ENCODE measurements at places on chromosomes 16 and 17. TPM values are rescaled to one million over a fixed set of nuclear protein-coding genes. Genes with fewer than 3 reads are reported as not detected.

Gene RHOT1
- polyA plus RNA-seq, result 32.8 TPM

Gene NPIPB13
- polyA plus RNA-seq, result 3.2 TPM

Gene ADGRG1
- polyA plus RNA-seq, result 9.1 TPM

Gene HOXB9
- 0.27 TPM for polyA plus RNA-seq

Gene CSH2
- not detected for polyA plus RNA-seq

Gene TMEM220
- 11.0 TPM for polyA plus RNA-seq

Gene HEATR9
- not detected for polyA plus RNA-seq

Gene AOC3
- polyA plus RNA-seq, result 22.5 TPM

Gene HNF1B
- 0.05 TPM for polyA plus RNA-seq

Gene C16orf74
- not detected for polyA plus RNA-seq

Gene OTOP3
- polyA plus RNA-seq, result not detected

Gene GSDMA
- polyA plus RNA-seq, result 0.19 TPM

Gene DHRS7C
- polyA plus RNA-seq, result not detected

Gene SOST
- 0.30 TPM for polyA plus RNA-seq

Gene KRTAP4-3
- polyA plus RNA-seq, result not detected

Gene FOXF1
- 0.70 TPM for polyA plus RNA-seq

Gene PRAC1
- not detected for polyA plus RNA-seq

Gene PRPSAP2
- polyA plus RNA-seq, result 25.2 TPM

Gene TPPP3
- polyA plus RNA-seq, result 15.6 TPM

Gene SNAI3
- not detected for polyA plus RNA-seq

Gene CCR7
- 0.60 TPM for polyA plus RNA-seq

Gene RUNDC3A
- polyA plus RNA-seq, result 2.1 TPM

Gene CCL15
- not detected for polyA plus RNA-seq

Gene GJD3
- not detected for polyA plus RNA-seq

Gene CCL1
- polyA plus RNA-seq, result not detected

Gene HYDIN
- 0.39 TPM for polyA plus RNA-seq

Gene KRTAP9-4
- not detected for polyA plus RNA-seq

Gene ITGAL
- 0.90 TPM for polyA plus RNA-seq

Gene CEP295NL
- 1.0 TPM for polyA plus RNA-seq

Gene CHST4
- polyA plus RNA-seq, result 0.05 TPM

Gene TMEM204
- 35.5 TPM for polyA plus RNA-seq

Gene CASKIN2
- 13.9 TPM for polyA plus RNA-seq

Gene FBXW10
- 0.38 TPM for polyA plus RNA-seq

Gene RAI1
- polyA plus RNA-seq, result 1.5 TPM

Gene TOB1
- polyA plus RNA-seq, result 49.3 TPM

Gene CD300LB
- 0.11 TPM for polyA plus RNA-seq

Gene EFNB3
- polyA plus RNA-seq, result 5.1 TPM

Gene KRT31
- not detected for polyA plus RNA-seq

Gene CDRT15
- polyA plus RNA-seq, result not detected

Gene CREBBP
- polyA plus RNA-seq, result 81.5 TPM

Gene MILR1
- polyA plus RNA-seq, result 13.1 TPM

Gene KIF19
- 0.54 TPM for polyA plus RNA-seq

Gene CES5A
- not detected for polyA plus RNA-seq

Gene MPRIP
- polyA plus RNA-seq, result 184 TPM

Gene EVPLL
- polyA plus RNA-seq, result not detected

Gene CIAO3
- 18.0 TPM for polyA plus RNA-seq
